ENCODE measurements at places on chromosomes 3 and 15.

GRCh38 chr3:50603261-50604109 lies 8.1 kb downstream of the CISH start:
- no peak for DNase-seq

DNA sequence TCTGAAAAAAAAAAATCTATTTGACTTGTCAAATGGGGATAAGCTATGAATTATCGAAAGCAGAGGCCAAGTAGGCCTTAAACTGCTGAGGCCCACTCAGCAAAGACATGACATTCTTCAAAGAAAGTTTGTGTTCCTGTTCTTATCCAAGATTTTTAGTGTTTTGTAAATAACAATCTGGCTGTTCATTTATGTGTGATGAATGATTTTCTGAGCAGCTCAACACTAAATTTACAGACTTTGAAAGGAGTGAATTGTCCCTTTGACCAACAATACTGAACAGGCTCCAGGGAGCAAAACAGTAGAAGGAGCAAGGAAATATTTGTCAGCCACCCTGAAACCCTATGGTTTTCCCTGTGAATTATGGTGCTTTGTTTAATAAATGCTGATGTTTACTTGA lies 512.6 kb upstream of the NAALADL2 start:
- DNase-seq = no peak

- no peak for DNase-seq
These were observed 209.8 kb downstream of the GAP43 start for GRCh38 chr3:115833074-115833473.

DNA sequence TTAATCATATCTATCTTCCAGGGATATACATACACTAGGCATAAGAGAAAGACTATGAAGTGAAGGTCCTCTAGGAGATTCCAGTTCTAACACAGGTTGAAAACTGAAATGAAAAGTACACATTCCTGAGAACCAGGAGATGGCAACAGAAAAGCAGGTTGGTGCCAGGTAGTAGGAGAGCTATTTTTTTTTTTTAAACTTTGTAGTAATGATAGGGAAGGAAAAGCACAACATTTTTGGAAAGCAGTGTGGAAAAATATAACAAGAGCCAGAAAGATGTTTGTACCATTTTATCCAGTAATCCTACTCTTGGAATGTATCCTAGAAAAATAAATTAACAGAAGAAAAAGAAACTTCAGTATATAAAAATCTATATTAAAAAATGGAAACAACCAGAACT lies 189.9 kb downstream of the DTWD1 start:
- DNase-seq = no peak

DNA sequence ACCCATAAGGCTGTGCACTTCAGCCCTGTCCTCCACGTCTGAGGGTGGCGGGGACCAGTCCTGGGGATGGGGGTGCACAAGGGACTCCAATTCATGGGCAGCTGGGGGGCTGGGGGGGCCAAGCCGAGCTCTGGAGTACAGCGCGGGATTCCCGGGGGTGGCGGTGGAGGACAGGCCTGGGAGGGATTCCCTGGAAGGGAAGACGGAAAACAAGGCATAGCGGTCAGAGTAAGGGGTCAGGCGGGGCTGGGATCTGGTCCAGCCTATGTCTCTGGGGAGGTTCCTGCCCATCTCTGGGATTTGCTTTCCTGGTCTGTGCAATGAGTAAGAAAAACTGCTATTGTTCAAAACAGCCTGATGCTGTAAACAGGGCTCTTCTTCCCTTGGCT lies 8.1 kb upstream of the IGDCC3 start:
- DNase-seq = peak; percentile 47

DNA sequence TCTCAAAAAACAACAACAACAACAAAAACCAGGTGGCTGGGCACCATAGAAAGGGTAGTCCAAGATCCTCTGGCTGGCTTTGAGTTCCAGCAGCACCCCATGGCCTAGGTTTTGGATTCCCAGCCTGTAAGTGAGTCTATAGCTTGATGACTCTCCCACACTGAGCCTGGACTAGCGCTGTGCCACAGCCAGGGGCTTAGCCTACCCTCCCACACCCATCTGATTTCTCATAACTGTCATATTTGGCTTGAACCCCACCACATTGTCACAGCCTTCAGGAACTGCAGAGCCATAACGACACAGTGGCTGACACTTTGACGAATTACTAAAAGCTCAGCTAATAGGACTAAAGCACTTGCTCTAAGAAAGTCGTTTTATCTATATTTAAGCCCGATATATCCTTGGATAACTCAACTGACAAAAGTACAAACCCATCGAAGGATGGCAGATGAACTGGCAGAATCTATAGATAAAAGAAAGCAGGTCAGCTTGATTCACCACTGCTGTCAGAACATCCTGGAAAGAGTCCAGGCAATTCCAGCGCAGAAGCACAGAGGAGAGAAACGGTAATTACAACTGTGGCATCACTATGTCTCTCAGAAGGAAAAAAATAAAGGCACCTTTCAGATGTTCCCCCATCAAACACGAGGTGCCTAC lies 62.1 kb downstream of the HOMER2 start:
- no peak for DNase-seq

DNA sequence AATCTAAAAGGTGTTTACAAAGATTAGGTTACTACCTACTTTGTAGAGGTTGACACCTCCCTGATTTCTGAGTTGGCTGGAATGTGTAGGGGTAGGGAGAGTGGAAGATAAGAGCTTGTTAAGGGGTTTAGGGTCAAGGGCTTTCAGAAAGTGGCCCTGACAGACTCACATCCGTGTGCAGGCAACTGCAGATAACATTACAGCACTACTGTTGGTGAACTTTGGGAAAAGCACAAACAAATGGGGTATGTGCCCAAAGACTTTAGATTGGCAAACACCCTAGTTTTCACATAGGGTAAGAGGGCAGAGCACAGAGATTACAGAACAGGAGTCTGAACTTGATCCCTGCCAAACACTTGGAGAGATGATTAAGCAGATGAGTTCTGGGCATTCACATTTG lies 375.7 kb downstream of the EPHB1 start:
- no peak for DNase-seq

GRCh38 chr3:27639271-27639670 lies 82.9 kb downstream of the EOMES start:
- DNase-seq = no peak

GRCh38 chr3:79769229-79769628 lies 1.4 kb upstream of the ROBO1 start:
- no peak for DNase-seq

- no peak for DNase-seq
These were observed 17.1 kb downstream of the SETMAR start for GRCh38 chr3:4320096-4320911.

GRCh38 chr3:179450261-179450701 lies 989 bp downstream of the GNB4 start:
- no peak for DNase-seq

DNA sequence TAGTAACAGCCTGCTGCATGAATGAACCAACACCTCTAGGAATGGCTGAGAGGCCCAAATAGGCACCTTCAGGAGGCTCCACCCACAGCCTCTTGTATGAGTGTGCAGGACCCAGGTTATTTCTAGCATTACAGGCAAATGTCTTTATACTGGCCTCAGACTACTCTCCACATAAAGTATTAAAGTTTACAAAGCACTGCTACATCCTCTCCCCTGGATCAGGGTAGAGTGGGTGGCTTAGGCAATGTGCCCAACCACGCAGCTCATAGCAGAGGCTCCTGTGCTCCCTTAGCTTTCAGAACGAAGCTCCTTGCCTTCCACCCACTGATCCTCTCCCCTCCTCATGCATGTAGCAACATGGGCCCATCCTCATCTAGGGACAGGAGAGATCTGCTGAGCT lies 16.3 kb downstream of the TMEM43 start:
- no peak for DNase-seq

DNA sequence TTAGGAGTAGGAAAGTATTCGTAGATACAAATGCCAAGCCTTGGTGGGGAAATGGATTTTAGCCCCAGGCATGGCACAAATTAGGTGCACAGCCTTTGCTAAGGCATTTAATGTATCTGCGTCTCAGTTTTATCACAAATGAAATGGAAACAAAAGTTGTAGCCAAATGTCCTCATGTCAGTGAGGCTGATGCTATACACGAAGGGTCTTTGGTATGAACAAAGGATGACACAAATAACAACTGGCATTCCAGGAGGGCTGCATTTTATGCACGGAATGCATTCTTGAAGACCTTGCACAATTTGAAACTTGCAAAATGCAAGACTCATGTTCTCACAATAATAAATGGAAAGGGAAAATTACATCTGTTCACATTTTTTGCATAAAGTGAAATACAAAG lies 181.9 kb downstream of the SV2B start:
- no peak for DNase-seq

DNA sequence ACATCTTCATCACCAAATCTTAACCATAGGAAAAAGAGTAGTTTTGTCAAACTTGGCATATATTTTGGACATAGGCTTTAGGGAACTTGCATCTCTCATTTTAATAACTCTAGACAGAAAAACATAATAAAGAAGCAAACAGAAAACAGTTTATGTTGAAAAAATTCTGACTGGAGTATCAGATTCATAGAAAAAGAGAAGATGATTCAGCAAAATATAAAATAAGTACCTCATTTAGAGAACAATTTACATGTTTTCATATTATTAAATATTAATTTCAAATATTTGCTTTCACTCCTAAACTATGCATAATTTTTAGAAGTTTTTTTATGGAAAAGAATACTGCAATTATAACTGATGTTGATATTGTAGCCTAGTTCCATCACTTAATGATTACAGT lies 12.5 kb downstream of the SATB1 start:
- no peak for DNase-seq

DNA sequence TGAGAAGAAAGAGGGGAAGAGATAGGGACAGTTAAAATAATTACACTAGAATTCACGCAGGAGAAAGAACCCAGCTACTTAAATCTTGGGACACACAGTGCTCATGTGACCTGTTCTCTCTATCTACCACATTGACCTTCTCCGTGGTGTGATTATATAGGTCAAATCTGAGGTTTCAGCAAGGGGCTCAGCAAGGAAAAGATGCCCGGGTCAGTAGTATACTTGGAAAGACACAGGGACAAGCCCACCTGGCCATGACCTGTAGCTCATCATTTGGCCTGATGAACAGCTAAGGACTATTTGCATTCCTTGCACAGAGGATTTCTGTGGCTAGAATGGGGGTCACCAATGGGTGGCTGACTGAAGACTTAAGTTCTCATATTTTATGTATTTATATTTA lies 71.9 kb downstream of the SSR3 start:
- no peak for DNase-seq

DNA sequence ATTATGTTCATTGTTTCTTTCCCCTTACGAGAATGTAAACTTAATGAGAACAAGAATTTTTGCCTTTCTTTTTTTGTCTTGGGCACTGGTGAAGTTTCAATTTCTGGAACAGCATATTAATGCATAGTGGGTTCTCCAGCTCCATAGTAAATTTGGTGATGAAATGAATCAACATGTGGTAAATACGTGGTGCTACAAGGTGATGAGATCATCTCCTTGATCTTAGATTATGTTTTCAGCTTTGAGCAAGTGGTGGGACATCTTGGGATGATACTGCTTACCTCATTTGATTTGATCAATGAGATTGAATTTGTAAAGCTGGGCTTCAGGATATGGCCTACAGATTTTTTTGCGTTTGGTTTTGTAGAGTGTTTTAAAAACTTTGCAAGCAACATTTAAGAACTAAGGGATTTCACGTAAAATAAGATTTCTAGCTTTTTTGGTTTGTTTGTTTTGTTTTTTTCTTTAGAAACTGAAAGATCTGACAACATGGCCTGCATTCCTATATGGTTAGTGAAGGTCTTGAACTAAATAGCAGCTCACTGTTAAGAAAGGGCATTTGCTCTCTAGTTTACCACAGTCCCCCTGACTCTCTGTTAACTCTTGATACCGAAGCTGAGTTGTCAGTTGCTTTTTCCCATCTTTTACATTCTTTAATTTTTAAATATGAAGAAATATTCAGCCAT lies 45.6 kb downstream of the FNDC3B start:
- DNase-seq = no peak

GRCh38 chr15:62389885-62390790 lies 225.1 kb upstream of the C2CD4B start:
- no peak for DNase-seq

- peak; percentile 74 for DNase-seq
These were observed 33.9 kb downstream of the MYO5C start for GRCh38 chr15:52261498-52262242.

DNA sequence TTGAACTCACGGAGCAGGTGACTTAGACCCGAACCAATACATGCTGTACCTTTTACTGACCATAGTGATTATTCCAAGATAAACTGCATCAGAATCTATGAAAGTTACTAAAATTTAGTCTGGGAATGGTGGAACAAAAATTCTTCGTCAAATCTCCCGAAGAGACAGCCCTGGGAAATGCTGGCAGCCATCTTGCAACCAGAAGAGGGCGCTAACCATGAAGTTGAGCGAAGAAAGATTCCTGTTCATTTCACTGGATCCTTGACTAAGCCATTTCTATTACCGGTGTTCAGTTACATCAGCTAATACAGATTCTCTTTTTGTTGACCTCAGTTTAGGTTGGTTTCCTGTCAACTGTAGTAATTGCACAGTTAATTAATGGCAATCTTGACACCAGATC lies 199.6 kb downstream of the SLC9A9 start:
- peak; percentile 44 for DNase-seq

DNA sequence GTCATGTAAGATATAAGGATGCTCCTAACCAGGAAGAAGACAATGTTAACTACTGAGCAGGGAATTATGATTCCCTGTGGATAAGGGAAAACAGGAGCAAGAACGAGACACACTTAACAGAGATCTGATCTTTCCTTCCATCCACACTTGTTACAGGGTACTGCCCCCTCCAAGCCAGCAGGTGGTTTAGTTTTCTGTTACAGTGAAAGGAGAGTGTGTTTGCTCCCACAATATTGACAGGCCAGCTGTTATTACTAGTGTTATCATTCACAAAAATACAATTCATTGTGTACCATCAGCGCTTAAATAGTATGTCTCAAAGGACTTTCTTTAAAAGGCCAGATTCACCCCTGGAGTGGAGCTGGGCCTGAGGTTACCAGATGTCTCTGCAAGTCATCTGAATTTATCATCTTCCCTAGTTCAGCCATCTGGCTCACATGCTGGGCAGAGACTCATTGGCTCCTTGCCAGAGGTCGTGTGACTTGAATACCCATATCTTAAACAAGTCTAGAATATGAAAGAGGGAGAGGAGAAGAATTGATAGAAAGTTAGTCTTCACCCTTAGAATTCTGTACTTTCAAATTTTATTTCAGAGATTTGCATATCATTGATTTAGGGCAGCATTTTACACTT lies 16.8 kb upstream of the FMN1 start:
- DNase-seq = no peak

DNA sequence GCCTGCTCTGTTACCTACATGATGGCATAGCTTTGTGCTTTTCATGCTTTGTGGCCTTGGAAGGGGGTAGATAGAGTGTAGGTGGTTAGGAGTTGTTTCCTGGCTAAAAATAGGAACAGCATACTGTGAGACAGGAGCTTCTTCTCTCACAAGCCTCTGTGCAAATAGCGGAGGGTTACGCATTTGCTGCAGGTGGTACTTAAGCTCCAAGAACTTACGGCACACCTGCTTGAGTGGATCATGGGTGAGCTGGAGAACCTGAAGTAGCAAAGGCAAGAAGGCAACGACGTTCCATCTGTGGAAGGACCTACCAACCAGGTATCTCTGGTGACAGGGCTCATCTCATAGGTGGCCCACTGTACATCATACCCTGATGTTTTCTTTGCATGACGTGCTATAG lies 66.0 kb downstream of the ST6GAL1 start:
- no peak for DNase-seq
